Frontal cortex (tissue), 4 donors: ENCODE measurements at places on chromosomes 12 and 14.

DNA sequence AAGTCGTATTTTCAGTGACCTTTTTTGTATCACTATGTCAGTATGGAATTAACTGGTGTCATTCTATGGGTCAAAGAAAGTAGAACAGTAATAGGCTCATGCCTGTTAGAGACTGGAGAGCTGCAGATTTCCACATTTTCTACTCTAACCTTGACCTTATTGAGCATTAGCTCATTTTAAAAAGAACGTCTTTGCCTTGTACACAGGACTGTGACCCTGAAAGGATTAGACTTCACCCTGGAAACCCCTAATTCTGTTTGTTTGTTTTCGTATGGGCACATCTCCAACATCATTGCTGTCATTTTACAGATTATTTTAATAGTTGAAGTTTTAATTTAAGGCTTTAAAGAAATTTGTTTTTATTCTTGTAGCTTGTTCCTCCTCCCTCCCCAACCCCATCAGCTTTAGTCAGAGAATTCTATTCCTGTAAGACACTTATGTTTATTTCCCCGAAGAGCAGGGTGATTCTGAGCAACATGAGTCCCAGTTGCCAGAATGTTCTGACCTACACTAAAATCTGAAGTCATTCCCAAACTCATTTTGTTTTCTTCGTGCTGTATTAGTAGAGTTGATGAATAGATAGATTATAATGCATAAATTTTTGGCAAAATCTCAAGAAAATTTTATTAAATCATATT is 451.3 kb downstream of the FOXG1 start:
- DNase-seq, result no peak

GRCh38 chr12:89424389-89424788 is 72.1 kb upstream of the DUSP6 start:
- no peak for DNase-seq

DNA sequence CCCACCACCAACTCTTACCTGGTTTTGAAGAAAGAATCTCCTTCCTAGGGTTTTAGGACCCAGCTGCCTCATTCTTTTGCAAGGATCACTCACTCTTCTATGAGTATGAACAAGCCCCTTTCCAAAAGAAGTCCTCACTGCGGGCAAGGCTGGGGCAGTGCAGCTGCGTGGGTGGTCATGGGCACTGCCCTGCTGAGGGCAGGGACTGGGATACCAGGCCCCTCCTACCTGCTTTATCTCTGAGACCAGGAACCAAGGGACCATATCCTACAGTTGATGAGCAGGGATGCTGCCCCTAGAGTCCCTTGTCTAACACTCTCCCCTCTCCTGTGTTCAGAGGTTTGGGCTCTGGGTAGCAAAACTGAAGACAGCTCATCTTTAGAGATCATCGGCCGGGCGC is 20.5 kb downstream of the HPD start:
- DNase-seq, result no peak

GRCh38 chr14:34460295-34460694 is 1.7 kb downstream of the SPTSSA start:
- DNase-seq, result no peak

DNA sequence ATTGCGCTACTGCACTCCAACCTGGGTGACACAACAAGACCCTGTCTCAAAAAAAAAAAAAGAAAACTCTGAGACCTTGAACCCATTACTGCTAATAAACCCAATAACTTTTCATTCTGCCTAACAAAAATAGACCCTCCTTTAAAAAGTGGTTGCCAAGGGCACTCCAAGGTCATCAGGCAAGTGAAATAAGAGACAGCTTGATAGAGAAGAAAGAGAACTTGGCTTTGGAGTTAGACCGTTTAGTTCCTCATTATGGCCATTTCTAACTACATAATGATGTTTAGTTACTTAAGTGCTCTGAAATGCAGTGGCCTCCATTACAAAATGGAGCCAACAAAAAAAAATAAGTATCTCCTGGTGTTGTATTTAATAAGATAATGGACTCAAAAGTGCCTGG is 55.9 kb downstream of the PHLDA1 start:
- DNase-seq, result no peak

GRCh38 chr14:96580566-96580965 is 78.4 kb downstream of the PAPOLA start:
- no peak for DNase-seq

DNA sequence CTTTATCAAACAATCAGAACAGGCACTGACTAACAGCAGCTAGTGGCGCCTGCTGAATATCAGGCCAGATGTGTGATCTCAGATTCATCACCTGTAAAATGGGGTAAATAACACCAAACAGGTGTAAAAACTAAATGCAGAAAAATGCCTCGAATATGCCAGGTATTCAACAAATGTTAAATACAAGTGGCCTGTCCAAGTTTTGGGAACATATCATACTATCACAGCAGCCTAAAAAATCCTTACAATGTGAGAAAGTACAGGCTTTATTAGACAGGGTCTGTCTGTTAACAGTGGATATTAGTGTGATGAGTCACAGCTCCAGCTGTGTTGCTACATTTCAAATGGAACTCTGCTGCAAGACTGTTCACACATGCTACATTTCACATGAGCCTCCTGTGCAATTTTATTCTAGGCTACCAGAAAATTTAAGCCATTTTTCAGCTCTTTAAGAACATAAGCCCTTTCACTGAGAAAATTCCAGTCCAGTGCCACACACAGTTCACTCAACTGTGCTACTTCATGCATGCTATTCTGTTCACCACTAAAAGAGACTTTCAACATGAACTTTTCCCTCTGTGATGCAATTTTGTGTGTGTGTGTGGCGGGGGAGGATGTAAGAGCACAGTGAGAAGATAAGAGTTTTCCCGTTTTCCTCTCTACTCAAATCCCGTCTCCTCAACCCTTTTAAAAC is 56.7 kb downstream of the MSRB3 start:
- no peak for DNase-seq

GRCh38 chr14:77830692-77831091 is 30.8 kb downstream of the ADCK1 start:
- no peak for DNase-seq
